Left colon (tissue), 2 donors: ENCODE measurements at places on chromosomes 5 and 9.

DNA sequence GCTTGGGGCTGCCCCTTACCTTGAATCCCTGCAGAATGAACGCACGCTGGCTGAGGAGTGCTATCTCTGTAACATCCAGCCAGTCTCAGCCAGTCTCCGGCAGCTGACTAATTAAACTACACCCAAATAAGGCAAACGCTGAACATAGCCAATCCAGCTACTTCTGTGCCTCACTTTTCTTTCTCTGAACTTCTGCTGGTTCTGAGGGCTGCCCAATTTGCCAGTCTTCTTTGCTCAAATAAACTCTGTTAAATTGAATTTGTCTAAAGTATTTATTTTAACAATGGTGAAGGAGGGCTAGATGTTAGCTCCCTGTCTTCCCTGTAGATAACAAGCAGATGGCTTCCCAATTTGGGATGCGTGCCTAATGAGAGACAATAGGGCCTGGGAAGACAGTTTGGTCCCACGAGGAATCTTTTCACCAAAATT, 154.0 kb upstream of the NFIL3 start:
- DNase-seq = no peak

DNA sequence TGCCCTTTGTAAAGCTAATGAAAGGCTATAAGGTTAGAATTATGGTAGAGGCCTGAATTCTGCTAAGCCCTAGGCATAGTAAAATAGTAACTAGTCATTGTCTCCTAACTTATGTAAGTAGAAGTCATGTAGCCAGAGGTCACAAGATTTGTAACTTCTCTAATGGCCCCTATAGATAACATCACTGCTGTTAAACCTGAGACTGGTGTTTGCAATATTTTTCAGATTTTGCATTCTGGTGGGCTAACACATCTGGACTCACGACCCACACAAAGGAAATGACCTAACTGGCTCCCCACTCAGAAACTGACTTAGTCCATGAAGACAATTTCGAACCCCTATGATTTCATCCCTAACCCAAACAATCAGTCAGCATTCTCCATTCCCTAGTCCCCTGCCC, 37.2 kb upstream of the TTC39B start:
- no peak for DNase-seq

DNA sequence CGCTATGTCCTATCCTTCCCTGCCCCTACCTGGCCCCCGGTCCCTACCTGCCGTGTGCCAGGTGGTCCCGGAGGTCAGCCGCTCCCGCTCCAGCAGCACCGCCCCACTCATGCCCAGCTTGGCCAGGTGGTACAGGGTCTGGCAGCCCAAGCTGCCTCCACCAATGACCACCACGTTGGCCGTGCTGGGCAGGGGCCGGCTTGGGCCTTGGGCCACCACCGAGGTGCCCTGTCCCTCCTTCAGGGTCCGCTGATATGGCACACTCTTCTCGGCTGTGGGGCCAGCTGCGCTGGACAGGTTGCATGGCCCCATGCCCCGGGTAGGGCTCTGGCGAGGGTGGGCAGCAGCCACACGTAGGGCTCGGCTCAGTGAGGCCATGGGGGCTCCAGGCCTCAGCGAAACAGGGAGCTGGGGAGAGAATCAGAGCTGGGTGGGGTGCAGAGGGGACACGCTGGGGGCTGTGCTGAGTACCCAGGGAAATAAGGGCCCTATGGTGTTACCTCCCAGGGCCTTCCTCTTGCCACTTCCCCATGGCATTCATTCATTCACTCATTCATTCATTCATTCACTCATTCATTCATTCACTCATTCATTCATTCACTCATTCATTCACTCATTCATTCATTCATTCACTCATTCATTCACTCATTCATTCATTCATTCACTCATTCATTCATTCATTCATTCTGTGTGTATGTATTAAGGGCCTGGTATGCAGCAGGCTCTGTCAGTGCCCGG, 4.2 kb downstream of the SARDH start:
- DNase-seq = no peak

GRCh38 chr5:110916381-110917049, 155.0 kb upstream of the TSLP start:
- DNase-seq = no peak

DNA sequence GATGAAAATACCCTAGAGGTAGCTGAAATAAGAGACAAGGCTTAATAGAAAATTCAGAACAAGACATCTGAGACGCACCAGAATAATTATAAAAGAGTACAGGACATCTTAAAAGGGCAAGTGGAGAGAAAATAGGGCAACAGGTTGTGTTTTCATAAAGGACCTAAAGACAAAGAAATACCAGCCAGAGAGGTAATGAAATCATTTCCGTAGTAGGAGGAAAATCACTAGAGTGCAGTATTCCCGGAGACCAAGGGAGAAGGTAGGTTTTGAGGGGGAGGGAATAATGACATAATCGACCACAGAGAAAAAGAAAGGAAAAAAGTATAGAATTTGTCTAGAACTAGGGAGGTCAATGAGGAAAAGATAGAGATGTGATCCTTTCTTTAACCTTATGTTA, 26.2 kb upstream of the CTNNAL1 start:
- DNase-seq = no peak
